ENCODE measurements at places on chromosomes 5 and 9.

GRCh38 chr5:163861670-163862069, 356.3 kb downstream of the MAT2B start:
- DNase-seq: no peak

GRCh38 chr5:74651710-74652109, 11.2 kb upstream of the ENC1 start:
- no peak for DNase-seq

DNA sequence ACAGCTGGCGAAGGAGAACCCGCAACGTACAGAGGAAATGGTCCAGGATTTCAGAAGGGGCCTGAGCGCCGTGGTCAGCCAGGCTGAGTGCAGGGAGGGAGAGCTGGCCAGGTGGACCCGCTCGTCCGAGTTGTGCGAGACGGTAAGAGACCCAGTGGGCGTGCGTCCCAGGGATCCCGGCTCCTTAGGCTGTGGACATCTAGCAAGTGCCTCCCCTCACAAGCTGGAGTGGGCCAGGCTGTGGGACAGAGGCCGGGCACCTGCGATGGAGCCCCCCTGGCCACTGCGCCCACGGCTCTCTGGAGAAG, 29.5 kb upstream of the LRRC14B start:
- DNase-seq: no peak

DNA sequence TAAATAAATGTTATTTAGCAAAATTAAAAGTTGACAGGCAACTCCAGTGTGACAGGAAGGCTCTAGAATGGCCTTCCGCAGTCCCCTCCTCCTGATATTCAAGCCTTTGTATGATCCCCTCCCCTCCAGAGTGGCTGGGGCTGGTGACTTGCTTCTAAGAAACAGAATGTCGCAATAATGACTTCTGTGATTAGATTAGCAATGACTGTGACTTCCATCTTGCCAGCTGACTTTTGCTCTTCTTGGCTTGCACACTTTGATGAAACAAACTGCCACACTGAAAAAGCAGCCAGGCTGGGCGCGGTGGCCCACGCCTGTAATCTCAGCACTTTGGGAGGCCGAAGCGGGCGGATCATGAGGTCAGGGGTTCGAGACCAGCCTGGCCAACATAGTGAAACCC, 106.5 kb upstream of the LARP1 start:
- DNase-seq: no peak

- DNase-seq: no peak
These were observed 107.5 kb downstream of the CDH18 start for GRCh38 chr5:19880458-19880857.
